Vagina (tissue), 2 donors: ENCODE measurements at places on chromosomes 11 and 22.

GRCh38 chr11:134313379-134313778 lies 18.4 kb upstream of the GLB1L2 start:
- DNase-seq, result no peak
- H3K36me3 ChIP-seq, result no peaks in the 10 kb centered on the region
- H3K4me3 ChIP-seq, result no peak overlapping the region
- no peaks in the 10 kb centered on the region for H3K4me1 ChIP-seq
- H3K27ac ChIP-seq, result no peak overlapping the region

DNA sequence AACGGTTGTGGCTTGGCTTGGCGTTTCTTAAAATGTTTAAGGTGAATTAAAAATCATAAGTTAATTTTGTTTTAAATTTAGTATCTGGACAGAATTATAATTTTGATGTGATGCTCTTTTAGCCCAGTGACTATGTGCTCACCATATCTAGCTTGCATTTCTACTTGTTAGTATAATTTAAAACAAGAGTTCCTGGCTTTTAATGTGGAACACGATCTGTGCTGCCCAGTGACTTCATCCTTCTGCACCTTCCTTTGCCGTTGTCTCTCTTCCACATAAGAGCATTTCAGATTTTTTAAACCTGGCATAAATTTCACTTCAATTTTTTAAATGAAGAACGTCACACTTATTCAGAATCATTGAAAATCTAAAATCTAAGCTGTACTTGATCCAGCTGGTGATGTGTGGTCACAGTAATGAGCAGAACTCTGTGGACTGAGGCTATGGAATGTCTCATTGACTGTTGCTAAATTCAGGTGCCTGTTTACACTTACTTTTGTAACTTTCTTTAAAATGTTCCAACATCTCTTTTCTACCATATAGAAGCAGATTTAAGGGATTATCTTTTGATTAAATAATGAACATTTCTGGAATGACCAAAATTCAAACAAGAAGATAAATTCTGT lies 75.4 kb upstream of the ADSL start:
- H3K4me1 ChIP-seq, result peaks cover 15% of the 10 kb centered on the region
- H3K4me3 ChIP-seq, result no peak overlapping the region
- DNase-seq, result no peak
- no peaks in the 10 kb centered on the region for H3K27me3 ChIP-seq
- H3K27ac ChIP-seq, result no peak overlapping the region

DNA sequence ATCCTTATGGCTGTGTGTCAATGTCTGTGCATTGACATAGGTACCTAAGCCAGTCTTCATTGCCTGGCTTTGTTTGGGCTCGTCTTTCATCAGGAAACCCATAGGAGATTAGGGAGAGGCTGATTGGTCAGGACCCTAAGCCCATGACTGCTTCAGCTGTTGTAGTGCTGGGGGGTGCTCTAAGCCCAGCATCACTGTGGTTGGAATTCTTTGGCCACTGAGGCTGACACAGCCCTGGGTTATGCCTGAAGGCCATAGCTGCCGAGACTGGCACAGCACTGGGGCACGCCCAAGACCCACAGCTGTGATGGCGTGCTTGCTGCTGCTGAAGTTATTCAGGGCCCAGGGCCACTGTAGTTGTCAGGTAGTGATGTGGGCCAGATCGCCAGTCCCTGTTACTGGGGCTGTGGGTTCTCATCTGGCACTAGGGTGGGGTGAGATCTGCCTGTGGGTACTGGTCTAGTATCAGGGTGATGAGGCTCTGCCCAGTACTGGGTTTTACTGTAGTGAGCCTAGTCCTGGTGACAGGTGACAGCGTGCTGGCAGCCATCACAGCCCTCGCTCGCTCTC lies 4.9 kb downstream of the USP18 start:
- no peak overlapping the region for H3K4me3 ChIP-seq
- H3K4me1 ChIP-seq, result peaks cover 22% of the 10 kb centered on the region
- no peak overlapping the region for H3K27ac ChIP-seq
- H3K36me3 ChIP-seq, result no peaks in the 10 kb centered on the region

DNA sequence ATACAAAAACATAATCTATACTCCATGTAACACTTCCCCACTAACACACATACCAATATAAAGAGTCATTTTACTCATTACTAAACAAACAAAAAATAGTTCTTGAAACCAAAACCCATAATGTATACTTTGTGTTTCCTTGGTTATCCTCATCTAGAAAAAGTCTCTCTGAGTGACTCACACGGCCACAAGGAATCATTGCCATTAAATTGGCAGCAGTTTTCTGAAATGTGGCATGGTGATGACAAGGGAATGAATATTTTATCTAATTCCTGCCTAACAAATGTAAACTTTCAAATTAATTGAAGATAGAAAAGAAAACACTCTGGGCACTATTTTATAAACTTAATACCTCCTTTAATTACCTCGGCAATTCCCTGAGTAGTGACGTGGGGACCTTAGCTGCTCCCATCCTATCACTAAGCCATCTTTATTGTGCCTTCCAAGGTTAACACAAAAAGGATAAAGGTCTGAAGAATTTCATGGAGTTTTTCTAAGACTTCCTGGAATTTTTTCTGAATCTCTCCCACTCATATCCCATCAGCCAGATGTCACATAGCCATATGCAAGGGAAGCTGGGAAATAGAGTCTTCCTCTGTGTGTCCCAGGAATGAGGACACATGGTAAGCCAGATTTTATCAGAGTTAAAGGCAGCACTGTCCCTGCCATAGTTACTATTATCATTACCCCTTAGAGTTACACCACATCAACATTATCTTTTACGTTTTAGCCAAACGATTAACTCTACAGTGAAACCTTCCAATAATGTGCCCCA lies 857.2 kb upstream of the TENM4 start:
- H3K4me1 ChIP-seq, result no peaks in the 10 kb centered on the region
- no peak for DNase-seq

GRCh38 chr11:92489826-92490399 lies 265.3 kb downstream of the FAT3 start:
- no peaks in the 10 kb centered on the region for H3K36me3 ChIP-seq
- no peaks in the 10 kb centered on the region for H3K4me1 ChIP-seq
- H3K27ac ChIP-seq, result no peak overlapping the region
- no peak overlapping the region for H3K4me3 ChIP-seq
- no peaks in the 10 kb centered on the region for H3K27me3 ChIP-seq
- no peak for DNase-seq

DNA sequence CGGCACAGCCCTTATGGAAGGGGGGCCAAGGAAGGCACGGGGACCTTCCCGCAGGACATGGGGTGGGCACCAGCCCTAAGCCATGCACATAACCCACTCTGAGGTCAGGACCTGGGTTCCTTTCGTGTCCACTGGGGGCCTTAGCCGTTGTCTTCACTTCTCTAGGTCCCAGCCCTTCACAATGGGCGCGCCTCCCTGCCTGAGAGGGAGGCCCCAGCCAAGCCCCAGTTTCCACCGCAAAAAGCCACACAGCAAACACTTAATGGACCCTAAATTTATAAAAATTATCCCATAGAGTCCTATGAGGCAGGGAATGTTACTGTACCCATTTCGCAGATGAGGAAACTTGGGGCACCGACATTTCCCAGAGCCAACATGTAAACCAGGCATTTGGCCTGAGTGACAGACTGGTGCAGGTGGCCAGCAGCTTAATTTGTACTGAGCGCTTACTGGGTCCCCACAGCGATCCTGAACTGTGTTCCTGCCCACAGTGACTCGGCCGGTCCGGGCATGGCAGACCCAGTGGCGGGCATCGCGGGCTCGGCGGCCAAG lies 1.2 kb downstream of the GAS2L1 start:
- peak overlapping the region; percentile 89 for H3K27ac ChIP-seq
- H3K36me3 ChIP-seq, result no peaks in the 10 kb centered on the region
- peak overlapping the region; percentile 89 for H3K4me3 ChIP-seq

DNA sequence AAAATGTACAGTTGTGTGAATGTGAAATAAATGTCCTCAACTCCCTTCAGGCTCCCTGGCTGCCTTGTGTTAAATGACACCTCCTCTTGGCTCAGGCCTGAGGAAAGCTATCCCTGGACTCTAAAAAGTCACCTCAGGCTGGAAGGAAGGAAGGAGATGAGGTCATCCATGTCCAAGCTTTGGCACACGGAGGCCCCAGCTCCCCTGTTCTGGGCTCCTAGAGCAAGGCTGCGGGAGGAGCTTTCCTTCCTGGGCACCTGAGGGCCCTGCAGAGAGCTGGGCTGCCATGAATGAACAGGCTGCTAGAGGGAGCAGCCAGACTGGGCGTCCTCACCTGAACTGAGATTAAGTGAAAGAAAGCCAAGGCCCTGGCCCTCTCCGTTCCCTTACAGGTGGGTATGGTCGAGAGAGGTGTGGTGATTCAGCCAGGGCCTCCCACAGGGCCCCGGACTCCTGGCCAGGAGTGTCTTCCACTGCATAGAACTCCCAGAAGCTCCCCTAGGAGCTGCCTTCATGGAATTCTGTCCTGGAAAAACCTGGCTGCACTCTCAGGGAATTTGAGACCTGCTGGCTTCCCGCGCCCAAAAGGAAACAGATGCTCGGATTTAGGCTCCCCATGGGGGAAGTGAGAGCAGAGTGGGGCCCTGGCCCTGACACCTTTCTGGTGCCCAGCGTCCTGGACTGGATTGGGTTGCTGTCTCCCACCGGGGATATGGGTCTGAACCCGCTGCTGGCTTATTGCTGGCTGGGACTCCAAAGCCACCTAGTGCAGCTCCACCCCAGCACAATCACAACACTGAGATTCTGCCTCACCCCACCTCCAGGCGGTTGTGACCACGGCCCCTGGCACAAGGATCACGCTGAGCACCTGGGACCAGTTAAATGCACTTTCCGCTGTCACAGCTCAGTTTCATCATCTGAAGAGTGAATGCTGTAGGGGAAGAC lies 22.2 kb downstream of the MYBPC3 start:
- H3K4me1 ChIP-seq, result peaks cover 13% of the 10 kb centered on the region
- H3K4me3 ChIP-seq, result no peak overlapping the region
- no peak overlapping the region for H3K27ac ChIP-seq
- H3K27me3 ChIP-seq, result no peaks in the 10 kb centered on the region
- H3K36me3 ChIP-seq, result peaks cover 43% of the 10 kb centered on the region

DNA sequence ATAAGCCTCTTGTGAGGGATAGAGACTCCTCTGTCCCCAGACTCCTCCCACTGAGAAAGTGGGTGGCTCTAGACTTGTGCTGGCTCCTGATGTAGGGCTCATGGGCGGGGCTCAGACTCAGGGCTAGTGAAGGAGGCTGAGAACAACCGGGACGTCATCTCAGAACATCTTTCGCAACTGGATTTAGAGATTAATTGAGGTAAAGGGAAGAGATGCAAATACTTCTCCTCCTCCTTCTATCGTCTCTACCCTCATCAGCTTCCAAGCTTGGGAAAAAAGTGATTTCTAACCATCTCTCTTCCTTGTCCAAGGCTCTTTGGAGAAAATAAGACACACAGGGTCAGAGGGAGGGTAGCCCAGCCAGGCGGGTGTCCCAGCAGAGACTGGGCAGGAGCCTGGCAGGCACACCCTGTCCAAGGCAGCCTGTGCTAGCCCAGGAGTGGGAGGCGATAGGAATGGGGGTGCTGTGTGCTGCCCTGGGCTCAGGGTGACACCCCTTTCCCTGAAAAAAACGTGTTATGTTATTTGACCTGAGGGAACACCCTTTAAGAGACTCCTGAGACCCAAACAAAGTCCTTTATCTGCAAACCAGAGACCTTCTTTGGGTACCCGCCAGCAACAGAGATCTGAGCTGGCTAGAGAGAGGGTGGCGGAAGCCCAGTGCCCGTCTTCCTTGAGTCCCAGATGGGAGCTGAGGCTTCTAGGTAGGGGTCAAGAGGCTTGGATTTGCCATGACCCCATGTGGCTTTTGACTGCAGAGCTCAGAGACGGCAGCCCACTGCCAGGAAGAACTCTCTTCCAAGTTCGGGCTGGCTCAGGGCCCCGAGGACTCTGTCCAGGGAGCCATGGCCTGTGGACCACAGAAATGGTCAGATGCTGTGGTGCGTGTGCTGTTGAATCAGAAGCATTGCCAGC lies 160.9 kb downstream of the ADAMTS15 start:
- H3K4me3 ChIP-seq, result no peak overlapping the region
- H3K4me1 ChIP-seq, result peaks cover 54% of the 10 kb centered on the region
- peak; percentile 99 for DNase-seq
- no peaks in the 10 kb centered on the region for H3K36me3 ChIP-seq
- peak overlapping the region; percentile 72 for H3K27ac ChIP-seq

DNA sequence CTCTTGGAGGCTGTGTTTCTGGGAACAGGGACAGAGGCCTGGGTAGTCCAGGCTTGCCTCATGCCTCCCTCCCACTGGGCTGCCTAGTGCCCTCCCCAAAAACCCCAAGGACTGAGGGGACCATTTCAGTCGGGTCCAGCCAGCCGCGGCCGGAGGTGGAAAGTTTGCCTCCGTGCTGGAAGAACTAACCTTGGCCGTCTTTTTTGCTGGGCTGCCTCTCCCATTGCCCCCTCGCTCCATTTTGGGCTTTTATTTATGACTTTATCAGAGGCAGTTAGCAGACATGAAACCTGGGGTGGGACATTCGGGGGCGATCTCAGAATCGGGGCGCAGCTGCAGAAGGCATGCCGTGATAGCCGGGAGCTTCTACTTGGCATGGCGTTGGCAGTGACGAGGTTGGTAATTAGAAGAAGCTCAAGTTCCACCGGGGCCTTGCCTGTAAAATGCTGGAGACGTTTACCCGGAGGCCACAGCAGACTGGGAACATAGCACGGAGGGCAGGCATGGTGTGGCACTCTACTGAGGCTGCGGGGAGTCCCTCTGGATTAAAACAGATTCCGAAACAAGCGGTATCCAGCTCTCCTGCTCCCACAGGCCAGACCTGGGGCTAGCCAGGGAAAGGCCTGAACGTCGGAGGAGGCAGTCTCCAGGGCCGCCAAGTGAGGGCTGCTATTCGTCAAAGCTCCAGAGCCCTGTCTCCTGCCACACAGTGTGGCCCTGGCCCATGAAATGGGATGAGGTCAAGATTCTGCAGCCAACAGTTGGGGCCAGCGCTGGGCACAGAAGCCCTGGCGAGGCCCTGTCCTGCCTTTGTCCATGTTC lies 76.4 kb upstream of the PPARA start:
- DNase-seq, result no peak
- peaks cover 49% of the 10 kb centered on the region for H3K4me1 ChIP-seq
- H3K4me3 ChIP-seq, result peak overlapping the region; percentile 95
- no peaks in the 10 kb centered on the region for H3K27me3 ChIP-seq
- peak overlapping the region; percentile 100 for H3K27ac ChIP-seq
- no peaks in the 10 kb centered on the region for H3K36me3 ChIP-seq

DNA sequence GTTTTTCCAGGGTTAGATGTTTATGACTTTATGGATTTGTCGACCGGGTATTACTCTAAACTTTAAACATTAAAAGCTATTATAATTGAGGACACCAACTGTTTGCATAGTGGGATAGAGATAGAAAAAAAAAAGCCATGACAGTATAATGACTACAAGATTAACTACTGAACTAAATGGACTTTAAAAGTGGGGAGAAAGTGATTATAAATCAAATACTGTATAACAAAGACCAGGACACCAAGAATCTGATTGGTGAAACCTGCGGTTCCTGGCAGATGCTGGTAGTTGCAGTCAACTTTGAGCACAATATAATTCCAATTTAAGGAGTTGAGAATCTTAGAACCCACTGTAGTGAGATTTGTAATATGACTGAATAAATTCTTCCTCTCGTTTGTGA lies 2.5 kb downstream of the CRKL start:
- H3K4me3 ChIP-seq, result peak overlapping the region; percentile 98
- H3K27me3 ChIP-seq, result no peaks in the 10 kb centered on the region
